ENCODE measurements at places on chromosomes 7 and 10.

GRCh38 chr7:142767861-142768260 lies 2.9 kb upstream of the PRSS2 start:
- DNase-seq: no peak

- DNase-seq: no peak
Observed at GRCh38 chr7:7354674-7355073, 172.3 kb downstream of the C1GALT1 start.

GRCh38 chr7:30471205-30471604 lies 7.4 kb downstream of the NOD1 start:
- no peak for DNase-seq

DNA sequence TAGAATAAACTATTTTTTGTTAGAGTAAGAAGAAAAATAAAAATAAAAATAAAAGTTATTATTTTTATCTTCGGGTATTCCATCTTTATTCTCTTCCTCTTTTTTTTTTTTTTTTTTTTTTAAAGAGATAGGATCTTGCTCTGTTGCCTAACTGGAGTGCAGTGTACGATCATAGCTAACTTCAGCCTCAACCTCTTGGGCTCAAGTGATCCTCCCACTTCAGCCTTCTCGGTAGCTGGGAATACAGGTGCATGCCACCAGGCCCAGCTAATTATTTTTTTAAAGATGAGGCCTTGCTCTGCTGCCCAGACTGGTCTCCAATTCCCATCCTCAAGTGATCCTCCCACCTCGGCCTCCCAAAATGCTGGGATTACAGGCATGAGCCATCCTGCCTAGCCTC lies 15.4 kb downstream of the STAM start:
- DNase-seq: peak; percentile 66

GRCh38 chr7:149824748-149825566 lies 13.2 kb upstream of the ZNF862 start:
- DNase-seq: no peak

DNA sequence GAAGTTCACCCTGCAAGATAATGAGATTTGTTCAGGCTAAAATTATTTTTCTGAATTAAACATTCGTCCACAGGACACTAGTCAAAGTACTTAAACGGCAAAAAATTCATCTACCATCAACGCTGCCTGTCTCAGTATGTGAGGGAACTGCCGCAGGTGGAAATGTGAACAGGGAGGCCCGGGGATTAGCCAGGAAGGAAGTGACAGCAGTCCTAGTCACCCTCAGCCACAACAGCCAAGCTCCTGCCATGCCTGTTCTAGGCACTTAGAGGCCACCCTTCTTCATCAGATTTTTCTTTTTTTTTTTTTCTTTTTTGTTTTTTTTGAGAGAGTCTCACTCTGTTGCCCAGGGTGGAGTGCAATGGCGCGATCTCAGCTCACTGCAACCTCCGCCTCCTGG lies 9.4 kb downstream of the NUDT5 start:
- DNase-seq: no peak

- no peak for DNase-seq
Observed at GRCh38 chr7:55066524-55066923, 47.7 kb downstream of the EGFR start.

Data from erythroblast (primary cell).